ENCODE measurements at places on chromosomes 11 and 22.

GRCh38 chr11:126751242-126751641 lies 249.3 kb downstream of the KIRREL3 start:
- no peak for DNase-seq

- DNase-seq, result no peak
These were observed 11.5 kb upstream of the TMPRSS13 start for GRCh38 chr11:117940736-117941135.

DNA sequence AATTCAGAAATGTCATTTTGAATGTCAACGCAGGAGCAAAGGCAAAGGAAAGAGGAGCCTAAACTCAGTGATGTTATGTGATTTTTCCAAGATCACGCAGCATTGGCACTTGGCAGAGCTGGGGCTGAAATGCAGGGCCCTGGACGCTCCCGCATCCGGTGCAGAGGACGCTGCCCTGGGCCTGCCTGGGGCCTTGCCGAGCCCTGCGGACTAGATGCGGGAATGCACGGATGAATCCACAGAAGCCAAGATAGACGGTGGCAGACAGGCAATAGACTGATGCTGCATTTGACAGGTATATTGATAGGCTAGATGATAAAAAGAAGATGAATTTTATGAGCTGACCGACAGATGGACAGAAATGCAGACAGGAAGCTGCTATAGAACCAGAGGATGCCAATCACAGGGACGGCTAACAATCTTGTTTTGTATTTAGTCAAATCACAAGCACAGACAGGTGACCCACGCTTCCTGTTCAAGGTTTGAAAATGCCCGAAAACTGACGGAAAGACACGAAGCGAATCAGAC lies 696 bp upstream of the MARK2 start:
- no peak for DNase-seq

- DNase-seq, result no peak
These were observed 2.4 kb upstream of the DENND6B start for GRCh38 chr22:50329236-50329635.

DNA sequence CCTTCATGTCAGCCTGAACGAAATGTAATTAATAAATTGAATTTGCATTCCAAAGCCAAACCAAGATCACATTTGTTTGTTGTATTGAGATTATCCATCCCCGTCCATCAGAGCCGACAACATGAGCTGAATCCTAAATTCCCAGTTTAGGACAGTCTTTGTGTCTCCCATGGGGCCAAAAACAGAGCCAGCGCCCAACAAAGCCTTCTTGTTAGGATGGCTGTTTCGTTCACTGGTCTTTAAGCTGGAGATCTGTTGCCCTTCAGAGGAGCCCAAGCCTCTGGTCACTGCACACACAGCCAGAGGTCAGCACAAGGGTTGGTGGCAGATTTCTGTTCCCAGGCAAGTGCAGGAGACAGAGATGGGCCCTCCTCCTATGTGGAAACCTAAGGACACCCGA lies 25.8 kb downstream of the DSCAML1 start:
- no peak for DNase-seq

DNA sequence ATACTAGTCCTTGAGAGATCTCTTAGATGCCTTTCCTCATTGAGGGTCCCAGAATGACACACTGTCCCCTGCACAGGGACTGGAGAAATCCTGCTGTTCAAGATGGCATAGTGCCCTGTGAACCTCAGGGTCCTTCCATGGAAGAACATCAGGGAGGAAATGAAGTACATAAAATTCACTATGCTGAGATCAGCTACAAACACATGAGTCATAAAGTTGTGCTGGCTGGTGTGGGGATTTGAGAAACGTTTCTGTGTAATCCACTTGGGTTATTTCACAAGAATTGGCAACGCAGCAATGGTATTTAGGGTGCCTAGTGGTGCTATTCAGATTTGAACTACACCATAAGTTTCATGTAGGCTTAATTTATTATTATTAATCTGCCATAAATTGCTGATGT lies 174.4 kb downstream of the MAML2 start:
- DNase-seq, result no peak

DNA sequence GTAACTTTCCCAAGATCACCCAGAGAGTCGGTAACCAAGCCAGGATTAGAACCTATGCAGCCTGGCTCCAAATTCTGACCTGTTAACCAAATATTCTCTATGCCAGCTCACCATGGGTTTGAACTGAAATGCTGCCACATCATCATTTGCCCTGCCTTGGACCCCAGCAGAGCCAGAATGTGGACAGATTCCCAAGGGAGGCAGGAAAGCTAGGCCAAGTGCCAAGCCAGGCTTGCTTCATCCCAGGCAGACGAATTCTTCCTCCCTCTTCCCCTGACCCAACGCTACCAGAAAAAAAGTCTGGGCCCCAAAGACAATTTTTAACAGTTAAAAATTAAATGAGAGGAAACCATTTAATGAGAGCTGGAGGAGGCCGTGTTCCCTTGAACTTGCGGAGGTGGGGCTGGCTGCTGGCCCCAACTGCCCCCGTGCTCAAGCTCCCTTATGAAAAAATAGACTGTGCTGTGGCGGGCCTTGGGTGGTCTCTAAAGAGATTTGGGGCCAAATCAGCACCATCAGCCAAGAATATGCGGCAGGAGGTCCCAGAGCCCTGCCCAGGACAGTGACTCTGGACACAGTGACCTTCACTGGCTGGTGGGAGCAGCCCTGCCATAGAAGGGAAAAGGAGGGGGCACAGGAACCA lies 184.1 kb upstream of the SYT13 start:
- DNase-seq, result no peak

DNA sequence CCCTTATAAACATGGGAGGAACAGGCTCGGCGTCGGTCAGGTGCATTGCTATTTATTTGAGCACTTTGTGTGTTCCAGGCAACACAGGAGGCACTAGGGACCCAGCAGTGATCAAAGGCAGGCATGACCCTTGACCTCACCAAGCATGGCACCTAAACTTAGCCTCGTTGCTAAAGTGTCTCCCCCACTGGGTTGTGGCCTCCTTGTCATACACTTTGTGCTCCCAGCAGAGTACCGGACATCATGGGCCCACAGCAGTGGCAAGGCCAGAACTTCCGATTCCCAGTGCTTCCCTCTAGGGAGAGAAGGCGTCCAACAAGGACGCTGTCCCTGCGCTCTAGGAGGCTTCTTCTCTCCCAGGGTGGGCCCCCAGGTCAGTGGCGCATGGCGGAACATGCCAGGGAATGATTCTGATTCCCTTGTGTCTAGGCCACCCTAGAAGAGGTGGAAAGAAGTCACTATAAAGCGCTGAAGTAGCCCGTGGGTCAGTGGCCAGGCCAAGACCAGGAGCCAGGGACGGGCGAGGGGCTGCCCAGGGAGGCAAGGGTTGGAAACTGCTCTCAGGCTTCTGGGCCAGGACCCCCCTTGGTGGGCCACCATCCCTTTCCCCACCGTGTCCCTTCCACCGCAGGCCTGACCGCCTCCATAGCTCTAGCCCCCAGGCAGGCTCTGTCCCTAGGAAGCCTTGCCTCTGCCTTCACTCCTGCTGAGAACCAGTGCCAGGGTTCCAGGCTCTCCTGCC lies 19.7 kb downstream of the TOM1 start:
- DNase-seq, result no peak

DNA sequence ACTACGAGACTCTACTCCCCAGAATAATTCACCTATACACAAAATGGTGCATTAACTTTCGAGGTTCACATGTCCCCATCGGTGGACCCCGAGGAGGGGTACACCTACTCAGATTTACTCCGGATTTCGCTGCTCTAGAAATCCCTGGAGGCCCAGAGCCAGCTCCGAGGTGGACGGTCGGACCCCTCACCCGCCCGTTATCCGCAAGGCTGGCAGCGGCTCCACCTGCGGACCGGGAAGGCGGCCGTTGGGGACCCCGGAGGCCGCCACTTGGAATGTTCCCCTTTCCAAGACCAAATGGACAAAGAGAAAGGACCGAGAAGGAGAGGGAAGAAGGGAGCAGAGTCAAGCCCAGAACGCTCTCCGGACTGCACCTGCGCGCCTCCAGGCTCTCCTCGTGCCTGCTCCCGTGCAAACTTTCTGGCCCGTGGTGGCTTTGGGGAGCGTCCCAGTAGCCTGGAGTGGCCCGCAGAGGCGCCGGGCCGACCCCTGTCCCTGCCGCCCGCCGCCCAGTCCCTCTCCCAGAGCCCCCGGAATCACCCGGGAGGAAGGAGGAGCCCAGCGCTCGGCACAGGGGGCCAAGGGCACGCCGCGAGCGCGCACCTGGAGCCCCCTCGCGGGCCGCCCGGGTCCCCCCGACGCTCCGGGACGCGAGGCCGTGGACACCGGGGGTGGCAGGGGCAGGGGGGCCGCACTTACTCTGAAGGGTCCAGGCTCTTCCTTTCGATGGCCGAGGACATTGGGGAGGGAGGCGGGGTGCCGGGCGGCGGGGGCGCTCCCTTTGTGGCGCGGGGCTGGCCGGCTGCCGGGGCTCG lies 23.0 kb downstream of the LMO2 start:
- no peak for DNase-seq

DNA sequence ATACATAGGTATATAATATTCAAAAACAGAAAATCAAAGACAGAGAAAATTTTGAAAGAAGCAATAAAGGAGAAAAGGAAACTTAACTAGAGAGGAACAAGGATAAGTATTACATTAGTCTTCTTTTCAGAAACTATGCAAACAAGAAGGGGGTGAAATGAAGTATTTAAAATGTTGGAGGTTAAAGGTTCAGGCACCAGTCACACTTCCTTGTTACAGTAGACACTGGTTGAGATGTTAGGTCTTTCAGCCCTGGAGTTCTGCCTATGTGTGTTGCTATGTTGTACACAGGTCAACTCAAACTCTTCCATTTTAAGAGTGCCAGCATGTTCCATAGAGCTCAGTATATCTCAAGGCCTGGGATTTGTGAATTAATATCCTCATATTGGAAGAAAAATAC lies 6.0 kb upstream of the MS4A4A start:
- DNase-seq, result no peak

DNA sequence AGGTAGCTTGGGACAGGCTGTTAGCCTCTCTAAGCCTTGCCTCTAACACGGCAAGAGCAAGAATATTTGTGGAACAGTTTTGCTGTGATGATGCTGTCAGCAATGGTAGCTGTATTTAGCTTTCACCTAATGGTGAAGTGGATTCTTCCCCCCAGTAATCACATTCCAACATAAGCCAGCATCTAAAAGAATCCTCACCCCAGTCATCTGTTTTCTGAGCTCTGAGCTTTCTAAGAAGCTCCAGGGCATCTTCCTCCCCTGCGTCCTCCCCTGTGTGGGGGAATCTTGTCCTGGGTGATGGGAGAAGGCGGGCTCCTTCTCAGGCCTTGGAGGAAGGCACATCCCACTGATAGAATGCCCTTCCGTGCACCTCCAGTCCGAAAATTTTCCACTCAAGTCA lies 367.6 kb downstream of the BRD1 start:
- DNase-seq, result no peak

DNA sequence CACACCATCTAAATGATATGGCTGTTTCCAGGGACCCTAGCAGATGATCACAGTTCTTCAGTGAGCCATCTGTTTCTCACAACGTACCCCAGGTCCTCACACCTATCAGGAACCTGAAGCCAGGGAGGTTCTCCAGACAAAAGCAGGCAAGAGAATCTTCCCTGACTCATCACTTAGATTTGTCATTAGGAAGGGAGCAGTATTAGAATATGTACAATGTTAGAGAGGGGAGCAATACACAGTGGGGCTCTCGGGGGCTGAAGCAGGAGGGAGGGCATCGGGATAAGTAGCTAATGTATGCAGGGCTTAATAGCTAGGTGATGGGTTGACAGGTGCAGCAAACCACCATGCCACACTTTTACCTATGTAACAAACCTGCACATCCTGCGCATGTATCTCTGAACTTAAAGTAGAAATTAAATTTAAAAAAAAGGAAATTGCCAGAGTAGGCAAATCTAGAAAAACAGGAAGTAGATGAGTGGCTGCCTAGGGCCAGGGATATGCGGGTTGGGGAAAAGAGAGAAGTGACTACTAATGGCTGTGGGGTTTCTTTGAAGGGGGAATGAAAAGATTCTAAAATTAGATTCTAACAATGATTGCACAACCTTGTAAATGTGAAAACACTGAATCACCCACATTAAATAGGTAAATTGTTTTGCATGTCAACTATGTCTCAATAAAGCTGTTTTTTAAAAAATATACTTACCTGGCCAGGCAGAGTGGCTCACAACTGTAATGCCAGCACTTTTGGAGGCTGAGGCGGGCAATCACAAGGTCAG lies 14.4 kb downstream of the C22orf42 start:
- DNase-seq, result no peak

DNA sequence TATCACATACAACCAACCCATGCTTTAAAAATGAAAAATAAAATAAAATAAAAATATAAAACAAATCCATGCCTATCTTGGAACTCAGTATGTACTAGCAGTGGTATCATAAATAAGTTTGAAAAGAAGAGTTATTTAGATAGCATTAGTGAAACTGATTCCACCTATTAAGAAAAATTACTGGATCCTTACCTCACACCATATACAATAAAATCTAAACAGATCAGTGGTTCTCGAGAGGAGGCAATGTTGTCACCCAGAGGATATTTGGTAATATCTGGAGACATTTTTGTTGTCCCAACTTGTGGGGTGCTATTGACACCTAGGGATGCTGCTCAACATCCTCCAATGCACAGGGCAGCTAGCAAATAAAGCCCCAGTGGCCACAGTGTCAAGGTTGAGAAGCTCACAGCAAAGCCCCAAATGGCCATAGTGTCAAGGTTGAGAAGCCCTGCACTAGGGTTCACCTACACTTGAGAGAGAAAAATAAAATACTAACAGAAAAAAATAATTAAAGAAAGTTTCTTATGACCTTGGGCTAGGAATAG lies 9.9 kb upstream of the NDUFV1 start:
- no peak for DNase-seq

GRCh38 chr11:131002145-131002544 lies 85.9 kb upstream of the SNX19 start:
- no peak for DNase-seq

- no peak for DNase-seq
These were observed 4.5 kb downstream of the TMPRSS4 start for GRCh38 chr11:118081241-118081958.

DNA sequence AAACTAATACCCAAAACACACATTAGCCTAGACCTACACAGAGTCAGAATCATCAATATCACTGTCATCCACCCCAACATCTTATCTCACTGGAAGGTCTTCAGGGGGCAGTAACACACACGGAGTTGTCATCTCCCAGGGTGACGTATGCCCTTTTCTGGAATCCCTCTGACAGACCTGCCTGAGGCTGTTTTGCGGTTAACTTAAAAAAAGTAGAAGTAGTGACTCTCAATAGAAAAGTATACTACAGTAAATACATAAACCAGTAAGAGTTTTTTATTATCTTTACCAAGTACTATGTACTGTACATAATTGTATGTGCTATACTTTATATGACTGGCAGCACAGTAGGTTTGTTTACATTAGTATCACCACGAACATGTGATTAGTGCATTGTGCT lies 80.5 kb downstream of the PGR start:
- DNase-seq, result no peak

DNA sequence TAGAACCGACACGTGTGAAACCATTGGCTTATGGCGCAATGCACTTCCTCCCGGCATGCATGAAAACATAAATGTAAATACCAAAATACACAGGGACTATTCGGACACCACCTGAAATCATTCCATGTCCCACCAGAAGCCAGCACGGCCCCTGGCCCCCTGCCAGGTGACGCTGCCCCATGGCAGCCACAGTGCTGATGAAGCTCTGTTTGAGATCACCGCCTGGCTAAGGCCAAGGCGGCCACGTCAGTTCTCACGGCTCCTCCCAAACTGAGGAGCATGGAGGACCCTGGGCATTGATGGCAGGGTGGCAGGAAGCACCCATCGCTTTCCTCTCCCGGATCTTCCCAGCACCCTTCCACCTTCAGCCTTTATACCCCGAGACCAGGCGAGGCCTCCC lies 89.5 kb downstream of the CDKN1C start:
- DNase-seq, result no peak

GRCh38 chr11:62383822-62384221 lies 35.0 kb upstream of the SCGB1A1 start:
- no peak for DNase-seq

- no peak for DNase-seq
These were observed 25.6 kb downstream of the TRIM29 start for GRCh38 chr11:120112174-120112796.
